ENCODE measurements at places on chromosomes 6 and 20.

- no peak for DNase-seq
Measured at GRCh38 chr6:116465246-116465645, 4.1 kb downstream of the CALHM6 start.

GRCh38 chr6:168667428-168667805 lies 226.4 kb downstream of the SMOC2 start:
- DNase-seq, result no peak

DNA sequence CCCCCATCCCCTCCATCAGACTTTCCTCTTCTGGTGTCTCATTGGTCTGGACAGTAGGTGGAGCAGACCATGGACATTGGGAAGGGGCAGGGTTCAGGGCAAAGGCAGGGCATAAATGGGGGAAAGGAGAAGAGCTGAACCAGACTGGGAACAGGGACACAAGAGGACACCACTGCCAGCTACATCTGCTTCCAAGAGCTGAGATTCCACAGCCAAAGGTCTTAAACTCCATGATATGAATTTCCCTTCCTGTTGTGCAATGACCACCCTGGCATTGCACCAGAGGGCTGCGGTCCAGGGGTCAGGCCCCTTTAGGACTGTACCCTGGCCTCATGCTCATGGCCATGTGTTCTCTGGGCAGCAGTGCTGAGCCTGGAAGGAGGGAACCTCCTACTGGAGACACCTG lies 137.9 kb downstream of the MAFB start:
- DNase-seq, result no peak

GRCh38 chr20:5569021-5569420 lies 181.2 kb upstream of the SHLD1 start:
- DNase-seq, result no peak

DNA sequence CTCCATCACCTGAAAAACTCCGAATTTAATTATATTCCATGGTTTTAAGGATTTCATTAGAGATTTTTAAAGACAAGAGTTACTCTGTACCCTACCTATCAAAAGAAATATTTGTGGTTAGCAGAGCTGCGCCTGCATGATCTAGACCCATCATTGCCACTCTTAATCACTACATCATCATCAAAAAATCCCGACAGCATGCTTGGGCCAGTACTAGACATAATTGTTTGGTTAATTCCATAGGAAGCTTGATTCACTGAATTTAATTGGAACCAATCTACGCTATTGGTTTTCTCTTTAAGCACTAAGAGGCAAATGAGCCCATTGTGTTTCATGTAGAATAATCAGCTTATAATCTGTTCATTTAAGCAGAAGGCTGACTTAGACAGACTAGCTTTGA lies 33.4 kb upstream of the RNF217 start:
- DNase-seq, result no peak

DNA sequence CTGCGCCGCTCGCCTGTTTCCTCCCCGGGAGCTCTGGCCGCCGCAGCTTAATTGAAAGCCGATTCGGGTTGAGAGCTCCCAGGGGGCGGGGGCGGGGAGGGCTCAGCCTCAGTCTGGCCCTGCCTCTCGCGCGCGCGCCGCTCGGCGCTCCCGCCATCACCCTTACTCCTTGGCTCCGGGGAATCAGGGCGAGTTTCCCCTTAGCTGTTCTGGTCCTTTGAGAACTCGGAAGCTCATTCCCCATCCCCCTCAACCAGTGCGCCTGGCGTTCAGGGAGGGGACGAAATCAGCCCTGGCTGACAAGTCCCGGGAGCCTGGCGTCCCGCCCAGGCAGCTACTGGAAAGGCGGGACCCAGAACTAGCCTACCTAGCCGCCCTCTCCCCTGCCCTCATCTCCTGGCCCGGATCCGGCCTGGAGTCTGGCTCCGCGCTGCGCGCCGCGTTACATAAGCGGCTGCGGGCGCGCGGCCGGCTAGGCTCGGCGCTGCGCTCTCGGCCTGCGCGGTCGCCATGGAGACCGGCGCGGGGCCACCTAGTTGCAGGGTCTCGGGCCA lies 2.8 kb downstream of the SLC12A5 start:
- no peak for DNase-seq

DNA sequence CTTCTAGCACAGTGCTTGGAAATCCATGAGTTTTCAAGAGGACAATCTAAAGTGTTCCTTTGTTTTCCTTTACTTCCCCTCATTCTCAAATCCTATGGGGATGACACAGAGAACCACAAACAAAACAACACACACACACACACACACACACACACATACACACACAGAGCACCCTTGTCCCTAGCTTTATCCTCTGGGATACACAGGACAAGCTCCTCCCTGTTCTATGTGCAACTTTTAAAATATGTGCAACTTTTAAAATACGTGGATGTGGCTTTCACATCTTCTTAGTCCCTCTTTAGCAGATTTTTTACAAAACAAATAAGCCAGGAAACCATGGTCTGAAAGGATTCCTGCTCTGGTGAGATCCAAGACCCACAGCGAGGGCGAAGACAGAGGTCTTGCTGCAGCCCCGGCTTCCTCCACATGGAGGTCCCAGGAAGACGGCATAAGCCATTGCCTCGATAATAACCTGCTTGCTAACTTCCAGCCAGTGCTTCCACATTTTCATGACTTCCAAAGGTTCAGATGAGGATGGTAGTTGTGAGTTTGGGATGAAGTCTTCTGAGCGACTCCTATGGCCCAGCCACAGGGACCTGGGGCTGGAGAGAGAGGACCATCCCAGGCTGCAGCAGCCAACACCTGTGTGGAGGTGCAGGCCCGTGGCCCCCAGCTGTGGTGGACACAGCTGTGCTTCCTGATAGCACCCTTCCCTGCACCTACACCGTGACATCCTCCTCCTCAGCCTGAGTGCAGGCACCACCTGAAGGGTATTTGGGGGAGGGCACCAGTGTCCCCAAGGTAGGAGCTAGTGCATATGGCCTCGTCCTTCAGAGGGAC lies 62.8 kb upstream of the CD93 start:
- DNase-seq, result no peak

- DNase-seq, result no peak
Measured at GRCh38 chr6:15303162-15303919, 57.5 kb downstream of the JARID2 start.

GRCh38 chr6:107811591-107812218 lies 12.4 kb downstream of the SCML4 start:
- no peak for DNase-seq

GRCh38 chr6:134341999-134342567 lies 24.2 kb upstream of the SGK1 start:
- DNase-seq, result no peak

DNA sequence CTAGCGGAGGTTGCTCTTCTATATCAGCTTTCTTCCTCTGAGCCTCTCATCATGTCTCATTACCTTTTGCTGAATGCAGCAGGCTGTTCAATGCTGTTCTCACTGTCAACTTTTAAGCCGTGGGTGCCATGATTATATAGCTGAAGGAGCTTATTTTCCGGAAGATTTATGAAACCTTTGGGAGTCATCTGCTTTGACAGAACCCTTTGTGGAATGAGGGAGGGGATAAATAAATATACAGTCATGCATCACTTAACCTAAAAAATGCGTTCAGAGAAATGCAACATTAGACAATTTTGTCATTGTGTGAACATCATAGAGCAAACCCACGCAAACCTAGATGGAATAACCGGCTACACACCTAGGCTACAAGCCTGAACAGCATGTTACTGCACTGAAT lies 102.2 kb upstream of the AKAP12 start:
- DNase-seq, result no peak
